ENCODE measurements at places on chromosomes 6 and 20. TPM values are rescaled to one million over a fixed set of nuclear protein-coding genes. Genes with fewer than 3 reads are reported as not detected.

DNA sequence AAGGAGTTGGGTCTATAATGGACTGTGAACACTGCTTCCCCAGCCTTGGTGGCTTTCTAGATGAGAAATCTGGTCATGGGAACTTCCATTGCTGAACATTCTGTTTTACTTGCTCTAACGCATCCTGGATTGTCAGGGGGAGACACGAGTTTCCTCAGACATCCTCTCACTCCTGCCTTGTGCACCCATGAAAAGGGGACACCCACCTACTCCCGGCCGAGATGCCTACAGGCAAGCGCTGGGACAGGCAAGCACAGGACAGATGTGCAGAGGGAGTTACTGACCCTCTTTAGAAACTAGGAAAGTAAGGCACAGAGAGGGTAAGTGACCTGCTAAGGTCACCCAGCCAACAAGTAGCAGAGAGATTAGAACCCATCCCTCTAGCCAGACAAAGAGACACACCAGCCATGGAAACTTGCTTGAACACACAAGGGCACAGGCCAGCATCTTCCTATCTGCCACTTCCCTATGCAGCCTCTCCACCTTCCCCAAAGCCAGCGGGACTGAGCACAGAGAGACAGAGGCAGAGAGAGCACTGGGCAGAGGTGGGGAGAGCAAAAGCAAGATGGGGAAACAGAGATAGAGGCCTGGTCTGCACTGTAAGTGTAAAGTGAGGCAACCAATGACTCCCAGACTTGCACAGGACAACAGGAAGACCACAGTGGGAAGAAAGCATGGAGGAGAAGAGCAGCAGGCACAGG is 845 bp upstream of the SFTA2 start:
- no peaks in the 10 kb centered on the region for H3K36me3 ChIP-seq
- DNase-seq = no peak
- H3K4me1 ChIP-seq = peaks cover 6% of the 10 kb centered on the region
- no peak overlapping the region for H3K4me3 ChIP-seq

GRCh38 chr6:136113736-136114173 is 136.4 kb downstream of the MTFR2 start:
- DNase-seq = peak; percentile 77
- no peaks in the 10 kb centered on the region for H3K27me3 ChIP-seq
- H3K4me3 ChIP-seq = no peak overlapping the region

GRCh38 chr6:154752022-154752421 is 18.8 kb downstream of the SCAF8 start:
- DNase-seq = no peak
- H3K27me3 ChIP-seq = no peaks in the 10 kb centered on the region
- no peak overlapping the region for H3K4me3 ChIP-seq

GRCh38 chr6:43698584-43699349 is 11.2 kb upstream of the MRPS18A start:
- H3K4me1 ChIP-seq = peaks cover 54% of the 10 kb centered on the region
- no peak overlapping the region for H3K4me3 ChIP-seq
- no peaks in the 10 kb centered on the region for H3K27me3 ChIP-seq
- H3K27ac ChIP-seq = no peak overlapping the region
- DNase-seq = peak; percentile 30

Gene BPI
- total RNA-seq = not detected

DNA sequence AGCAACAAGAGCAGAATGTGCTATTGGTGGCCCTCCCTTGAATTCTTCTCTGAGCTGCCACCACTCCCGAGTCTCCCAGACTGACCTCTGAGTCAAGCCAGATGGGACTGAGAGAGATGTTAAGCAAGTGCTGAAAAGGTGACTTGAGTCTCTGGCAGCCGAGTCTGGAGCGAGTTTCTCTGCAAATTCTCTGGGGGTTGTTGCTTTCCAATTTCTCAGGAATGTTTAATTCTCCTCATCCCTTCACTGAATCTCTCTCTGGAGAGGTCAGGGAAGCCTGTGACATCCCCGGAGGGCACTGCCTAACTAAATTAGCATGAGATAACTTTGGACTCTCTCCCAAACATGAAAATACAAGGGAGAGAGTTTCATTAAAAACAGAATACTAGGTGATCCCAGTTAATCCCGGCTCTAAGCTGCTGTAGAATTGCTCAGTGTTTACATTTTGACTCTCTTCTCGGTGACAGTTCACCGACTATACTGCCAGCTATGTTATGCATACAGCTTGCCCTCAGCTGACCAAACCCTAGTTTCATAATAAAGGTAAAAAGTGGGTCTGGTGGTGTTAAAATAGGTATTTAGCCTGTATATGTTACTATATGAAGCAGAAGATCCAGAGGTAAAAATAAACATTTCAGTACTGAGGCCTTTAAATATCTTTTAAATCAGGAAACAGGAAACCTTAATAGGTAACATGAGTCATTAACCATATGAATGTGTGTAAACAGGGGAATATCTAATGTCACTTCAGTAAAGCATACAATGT is 157.9 kb downstream of the FOXC1 start:
- H3K4me1 ChIP-seq = peaks cover 16% of the 10 kb centered on the region
- H3K4me3 ChIP-seq = no peak overlapping the region
- no peak for DNase-seq
- no peaks in the 10 kb centered on the region for H3K36me3 ChIP-seq
- H3K27ac ChIP-seq = no peak overlapping the region

DNA sequence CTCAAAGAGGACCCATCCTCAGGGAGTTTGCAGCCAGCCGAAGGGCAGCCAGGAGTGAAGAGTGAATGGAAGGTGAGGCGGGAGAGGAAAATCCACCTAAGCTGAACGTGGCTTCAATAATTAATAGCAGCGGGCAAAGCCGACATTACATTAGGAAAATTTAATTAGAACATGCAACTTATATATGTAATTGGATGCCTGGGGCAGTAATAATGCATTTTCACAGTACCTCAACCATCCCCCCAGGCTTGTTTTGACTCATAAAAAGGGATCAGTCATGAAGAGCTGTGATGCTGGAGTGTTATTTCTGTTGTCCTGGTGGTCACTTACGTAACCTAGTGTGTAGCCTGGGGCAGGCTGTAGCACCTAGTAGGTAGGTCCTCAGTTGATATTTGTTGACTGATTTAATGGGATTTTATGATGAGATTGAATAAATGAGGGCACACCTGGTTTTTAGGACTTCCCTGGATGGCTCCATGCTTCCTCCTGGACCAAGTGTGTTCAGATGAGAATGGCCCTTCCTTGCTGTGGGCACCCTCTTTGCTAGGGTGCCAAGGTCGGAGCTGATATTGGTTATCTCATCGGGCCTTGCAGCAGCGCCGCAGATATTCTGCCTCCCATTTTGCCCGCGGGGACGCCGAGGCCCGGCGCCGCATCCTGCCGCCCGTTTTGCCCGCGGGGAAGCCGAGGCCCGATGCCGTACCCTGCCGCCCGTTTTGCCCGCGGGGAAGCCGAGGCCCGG is 128.8 kb downstream of the CDH26 start:
- DNase-seq = no peak
- H3K36me3 ChIP-seq = no peaks in the 10 kb centered on the region
- peaks cover 3% of the 10 kb centered on the region for H3K27me3 ChIP-seq
- H3K4me1 ChIP-seq = no peaks in the 10 kb centered on the region
- no peak overlapping the region for H3K27ac ChIP-seq
- no peak overlapping the region for H3K4me3 ChIP-seq

DNA sequence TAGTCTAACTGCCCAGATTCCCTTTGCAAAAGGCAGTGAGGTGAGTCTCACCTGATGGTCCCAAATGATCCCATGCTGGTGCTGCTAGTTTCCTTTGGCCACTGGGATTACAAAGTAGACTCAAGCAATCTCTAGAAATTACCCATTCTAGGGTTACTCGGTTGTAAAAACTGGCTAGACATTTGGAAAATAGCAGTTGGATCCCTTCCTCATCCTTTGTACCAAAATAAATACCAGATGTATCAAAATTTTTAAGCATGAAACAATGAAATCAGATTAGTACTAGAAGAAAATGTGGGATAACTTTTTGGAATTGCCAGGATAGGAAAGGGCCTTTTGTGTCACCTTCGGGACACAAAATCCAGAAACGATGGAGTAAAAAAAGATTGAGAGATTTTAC is 112.9 kb upstream of the TOP1 start:
- H3K4me3 ChIP-seq = no peak overlapping the region
- no peak for DNase-seq
- no peaks in the 10 kb centered on the region for H3K4me1 ChIP-seq
- H3K27ac ChIP-seq = no peak overlapping the region

GRCh38 chr20:8749101-8749500 is 319.8 kb upstream of the PLCB4 start:
- DNase-seq = no peak
- no peak overlapping the region for H3K27ac ChIP-seq
- no peaks in the 10 kb centered on the region for H3K36me3 ChIP-seq
- no peaks in the 10 kb centered on the region for H3K4me1 ChIP-seq
- no peak overlapping the region for H3K4me3 ChIP-seq

Gene TMEM170B
- total RNA-seq = 19.7 TPM

DNA sequence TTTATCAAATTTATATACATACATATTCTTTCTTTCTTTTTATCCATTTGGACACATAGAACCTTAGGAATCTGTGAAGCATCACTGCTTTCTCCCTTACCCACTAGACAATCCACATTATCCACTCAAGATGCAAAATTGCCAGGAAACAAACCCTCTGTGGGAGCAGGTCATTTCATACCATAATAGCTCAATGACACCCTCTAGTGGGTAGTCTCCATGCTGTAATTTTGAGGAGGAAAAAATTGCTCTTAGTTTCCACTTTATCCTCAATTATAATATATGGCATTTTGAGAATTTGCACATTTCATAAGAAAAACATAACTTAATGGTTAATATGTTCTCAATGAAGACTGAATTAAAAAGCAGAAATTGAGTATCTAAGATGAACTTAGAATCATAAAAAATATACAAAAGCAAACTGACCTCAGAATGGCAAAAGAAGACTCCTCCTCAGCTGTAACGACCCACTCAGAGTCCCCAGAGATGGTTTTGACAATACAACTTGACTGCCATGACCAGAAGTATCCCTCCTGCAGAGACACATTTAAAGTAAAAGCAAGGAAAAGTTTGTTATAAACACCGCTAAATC is 164.1 kb downstream of the FRK start:
- H3K27me3 ChIP-seq = no peaks in the 10 kb centered on the region
- H3K4me3 ChIP-seq = no peak overlapping the region
- no peak overlapping the region for H3K27ac ChIP-seq
- no peaks in the 10 kb centered on the region for H3K36me3 ChIP-seq
- DNase-seq = peak; percentile 62
- no peaks in the 10 kb centered on the region for H3K4me1 ChIP-seq

GRCh38 chr20:56111961-56112730 is 106.8 kb upstream of the CBLN4 start:
- H3K27ac ChIP-seq = no peak overlapping the region
- no peaks in the 10 kb centered on the region for H3K4me1 ChIP-seq
- no peaks in the 10 kb centered on the region for H3K36me3 ChIP-seq
- DNase-seq = no peak

DNA sequence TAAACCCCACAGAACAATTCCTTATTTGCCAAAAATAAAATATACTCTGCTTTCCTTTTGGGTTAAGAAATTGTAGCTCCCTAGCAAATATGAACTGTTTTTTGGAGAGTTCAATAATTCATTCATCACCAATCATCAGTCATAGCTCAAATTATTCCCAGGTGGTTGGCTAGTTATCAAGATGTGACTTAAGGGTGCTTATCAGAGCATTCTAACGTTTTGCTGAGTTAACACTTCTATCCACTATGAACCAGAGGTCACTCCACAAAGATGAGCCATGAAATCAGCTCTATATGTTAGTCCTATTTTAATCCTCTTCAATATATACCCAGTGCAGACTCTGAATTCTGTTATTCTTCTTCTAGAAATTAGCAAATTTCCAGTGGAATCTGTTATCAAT is 379.1 kb downstream of the TENT5A start:
- H3K4me3 ChIP-seq = no peak overlapping the region
- no peaks in the 10 kb centered on the region for H3K36me3 ChIP-seq
- no peak for DNase-seq
- H3K4me1 ChIP-seq = no peaks in the 10 kb centered on the region
- H3K27ac ChIP-seq = no peak overlapping the region
- no peaks in the 10 kb centered on the region for H3K27me3 ChIP-seq

DNA sequence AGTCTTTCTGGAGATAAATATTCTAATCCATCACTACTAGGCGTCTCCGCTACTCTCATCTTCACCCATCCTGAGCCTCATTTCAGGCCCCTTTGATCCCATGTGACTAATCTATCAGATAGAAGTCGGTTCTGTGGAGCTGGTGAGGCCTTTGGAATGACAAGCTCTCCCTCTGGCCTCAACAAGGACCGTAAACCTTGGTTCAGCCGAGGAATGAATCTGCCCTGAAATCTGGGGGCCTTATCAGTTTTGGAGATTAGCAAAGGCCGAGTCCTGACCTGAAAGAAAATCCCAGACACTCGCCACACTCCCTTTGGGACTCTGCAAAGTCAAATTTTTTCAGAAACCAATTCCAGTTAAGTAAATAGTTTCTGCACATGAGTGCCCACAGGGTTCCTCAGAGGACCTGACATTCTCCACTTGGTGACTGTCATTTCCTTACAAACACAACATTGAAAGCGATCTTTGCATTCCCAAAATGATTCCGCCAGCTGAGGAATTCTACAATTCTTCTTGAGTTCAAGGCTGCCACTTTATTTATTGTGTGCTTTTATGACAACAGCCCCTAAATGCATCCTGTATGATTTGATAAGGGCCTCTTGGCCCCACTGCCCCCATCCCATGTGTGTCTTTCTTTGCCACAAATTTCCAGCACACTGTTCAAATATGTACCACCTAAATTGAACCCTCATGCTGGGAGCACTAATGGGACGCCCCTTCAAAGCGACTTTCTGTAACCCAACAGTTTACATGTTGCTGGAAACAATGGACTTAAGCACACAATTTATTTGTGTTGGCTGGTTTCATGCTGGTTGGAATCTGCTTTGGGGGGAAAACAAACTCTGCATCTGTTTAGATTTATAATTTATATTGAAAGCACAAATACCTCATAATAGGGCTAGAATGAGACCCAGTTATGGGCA is 10.0 kb upstream of the RIPOR3 start:
- H3K36me3 ChIP-seq = no peaks in the 10 kb centered on the region
- H3K4me1 ChIP-seq = peaks cover 5% of the 10 kb centered on the region
- H3K27me3 ChIP-seq = no peaks in the 10 kb centered on the region
- H3K4me3 ChIP-seq = no peak overlapping the region

Gene ME1
- 2.0 TPM for total RNA-seq

GRCh38 chr20:53559816-53560215 is 33.8 kb downstream of the ZNF217 start:
- H3K4me1 ChIP-seq = no peaks in the 10 kb centered on the region
- H3K36me3 ChIP-seq = no peaks in the 10 kb centered on the region
- DNase-seq = no peak

DNA sequence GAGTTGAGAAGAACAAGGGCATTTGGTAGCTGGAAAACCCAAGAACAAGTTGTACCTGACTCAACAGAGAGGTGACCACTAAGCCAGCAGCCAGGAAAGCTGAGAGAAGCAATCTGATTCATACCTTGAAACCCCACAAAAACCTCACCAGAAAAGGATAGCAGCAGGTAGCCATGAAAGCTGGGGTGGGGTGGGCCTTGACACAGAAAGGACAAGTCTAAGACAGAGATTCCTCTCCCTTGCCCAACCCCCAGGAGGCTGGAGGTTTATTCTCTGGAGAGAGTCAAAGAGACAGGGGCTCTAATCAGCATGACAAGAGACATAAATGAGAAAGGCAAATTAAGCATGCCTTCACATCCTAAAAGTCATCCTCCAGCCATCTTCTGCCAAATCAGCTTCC is 151.7 kb upstream of the DST start:
- peaks cover 30% of the 10 kb centered on the region for H3K4me1 ChIP-seq
- no peaks in the 10 kb centered on the region for H3K36me3 ChIP-seq
- no peak for DNase-seq
- no peaks in the 10 kb centered on the region for H3K27me3 ChIP-seq

Gene FAM110A
- total RNA-seq = 9.1 TPM

GRCh38 chr6:134878136-134878535 is 71.8 kb downstream of the ALDH8A1 start:
- no peaks in the 10 kb centered on the region for H3K27me3 ChIP-seq
- no peaks in the 10 kb centered on the region for H3K36me3 ChIP-seq
- no peaks in the 10 kb centered on the region for H3K4me1 ChIP-seq
- H3K4me3 ChIP-seq = no peak overlapping the region
- no peak for DNase-seq

Measured in neural progenitor cell (in vitro differentiated cells).